ENCODE measurements at places on chromosomes 1 and 21.

DNA sequence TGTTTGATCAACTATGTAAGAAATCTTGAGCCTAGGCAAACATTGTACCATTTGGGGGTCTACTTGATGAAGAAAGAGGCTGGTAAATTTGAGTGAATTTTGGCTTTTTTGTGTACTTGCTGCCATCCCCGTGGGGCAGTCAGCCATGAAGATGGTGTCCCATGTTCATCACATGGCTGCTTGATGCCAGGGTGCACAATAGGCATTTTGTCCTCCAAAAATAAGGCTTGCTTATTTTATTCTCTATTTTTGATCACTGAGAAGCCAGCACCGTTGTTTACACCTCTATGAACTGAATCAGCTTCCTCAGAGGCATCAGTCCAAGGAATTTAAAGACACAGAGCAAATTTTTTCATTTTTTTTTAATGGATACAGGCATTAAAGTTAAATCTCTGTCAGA is 1195.7 kb downstream of the AMY1C start:
- DNase-seq = no peak

- DNase-seq = no peak
Observed at GRCh38 chr1:27588256-27589232, 15.4 kb downstream of the AHDC1 start.

DNA sequence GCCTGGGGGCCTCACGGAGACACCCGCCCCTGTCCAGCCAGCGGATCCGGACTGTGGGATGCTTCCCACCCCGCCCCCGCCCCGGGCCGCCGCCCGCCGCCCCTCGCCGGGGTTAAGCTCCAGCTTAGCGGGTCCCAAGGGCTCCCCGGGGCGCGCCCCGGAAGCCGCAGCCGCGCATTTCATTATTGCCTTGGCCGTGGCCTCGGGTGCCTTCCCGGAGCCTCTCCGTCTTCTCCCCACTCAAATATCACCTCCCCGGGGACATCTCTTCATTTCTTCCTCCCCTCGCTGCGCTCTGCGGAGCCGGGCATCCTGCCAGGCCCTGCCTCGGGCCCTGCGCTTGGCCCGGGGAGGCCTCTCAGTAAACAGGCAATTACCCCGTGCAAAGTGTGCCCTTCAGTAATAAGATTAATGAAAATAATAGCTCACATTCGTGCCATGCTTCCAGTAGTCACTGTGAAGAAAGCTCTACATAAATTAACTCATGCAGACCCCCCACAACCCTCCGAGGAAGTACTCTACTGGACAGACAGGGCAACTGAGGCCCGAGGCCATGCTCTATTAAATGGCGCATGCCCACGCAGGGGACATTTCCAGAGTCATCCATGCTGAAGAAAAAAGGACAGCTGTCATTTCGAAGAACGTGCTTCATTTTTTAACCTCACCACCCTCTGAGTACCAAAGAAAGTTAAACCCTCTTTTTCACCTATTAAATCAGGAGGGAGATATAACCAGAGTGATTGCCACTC is 49.9 kb upstream of the LAPTM5 start:
- DNase-seq = peak; percentile 43

GRCh38 chr1:167795810-167796740 is 74.3 kb downstream of the MPZL1 start:
- no peak for DNase-seq

- DNase-seq = no peak
Observed at GRCh38 chr1:101302831-101303511, 66.2 kb downstream of the S1PR1 start.

DNA sequence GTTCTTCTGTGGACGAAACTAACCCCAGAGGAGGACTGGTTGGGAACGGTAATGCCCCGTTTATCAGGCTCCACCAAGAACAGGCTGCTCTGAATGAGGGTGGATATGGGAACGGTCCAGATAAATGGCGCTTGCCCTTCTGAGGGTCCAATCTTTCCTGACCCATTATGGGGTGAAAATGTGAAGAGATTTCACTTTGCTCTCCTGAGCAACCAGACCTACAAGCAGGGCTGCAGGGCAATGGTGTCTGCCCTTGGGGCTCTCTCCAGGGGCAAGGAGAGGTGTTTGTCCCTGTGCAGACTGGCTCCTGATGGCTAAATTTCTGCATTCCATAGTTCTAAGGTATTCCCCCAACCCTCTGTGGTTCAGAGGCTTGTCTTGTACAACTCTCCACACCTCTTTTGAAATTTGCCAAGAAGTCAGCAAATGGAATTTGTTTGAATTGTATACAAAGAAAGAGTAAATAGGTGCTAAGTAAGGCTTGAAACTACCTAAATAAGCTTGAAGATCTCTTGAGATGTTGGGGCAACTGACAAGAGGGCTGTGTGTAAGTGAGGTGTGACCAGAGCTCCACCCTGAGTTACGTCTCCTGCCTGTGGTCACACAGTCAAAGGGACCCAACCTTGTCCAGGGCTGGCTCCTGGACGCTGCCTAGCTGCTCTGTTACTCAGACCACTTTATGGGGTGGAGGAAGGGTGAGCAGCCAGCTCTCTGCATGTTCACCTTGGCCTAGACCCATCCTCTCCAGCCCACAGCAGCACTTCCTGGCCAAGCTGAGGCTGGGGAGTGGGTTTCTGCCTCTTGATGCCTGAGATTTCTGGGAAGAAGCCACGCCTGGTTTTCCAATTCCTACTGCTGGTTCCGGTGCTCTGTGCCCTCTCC is 24.8 kb downstream of the SLC2A1 start:
- no peak for DNase-seq

DNA sequence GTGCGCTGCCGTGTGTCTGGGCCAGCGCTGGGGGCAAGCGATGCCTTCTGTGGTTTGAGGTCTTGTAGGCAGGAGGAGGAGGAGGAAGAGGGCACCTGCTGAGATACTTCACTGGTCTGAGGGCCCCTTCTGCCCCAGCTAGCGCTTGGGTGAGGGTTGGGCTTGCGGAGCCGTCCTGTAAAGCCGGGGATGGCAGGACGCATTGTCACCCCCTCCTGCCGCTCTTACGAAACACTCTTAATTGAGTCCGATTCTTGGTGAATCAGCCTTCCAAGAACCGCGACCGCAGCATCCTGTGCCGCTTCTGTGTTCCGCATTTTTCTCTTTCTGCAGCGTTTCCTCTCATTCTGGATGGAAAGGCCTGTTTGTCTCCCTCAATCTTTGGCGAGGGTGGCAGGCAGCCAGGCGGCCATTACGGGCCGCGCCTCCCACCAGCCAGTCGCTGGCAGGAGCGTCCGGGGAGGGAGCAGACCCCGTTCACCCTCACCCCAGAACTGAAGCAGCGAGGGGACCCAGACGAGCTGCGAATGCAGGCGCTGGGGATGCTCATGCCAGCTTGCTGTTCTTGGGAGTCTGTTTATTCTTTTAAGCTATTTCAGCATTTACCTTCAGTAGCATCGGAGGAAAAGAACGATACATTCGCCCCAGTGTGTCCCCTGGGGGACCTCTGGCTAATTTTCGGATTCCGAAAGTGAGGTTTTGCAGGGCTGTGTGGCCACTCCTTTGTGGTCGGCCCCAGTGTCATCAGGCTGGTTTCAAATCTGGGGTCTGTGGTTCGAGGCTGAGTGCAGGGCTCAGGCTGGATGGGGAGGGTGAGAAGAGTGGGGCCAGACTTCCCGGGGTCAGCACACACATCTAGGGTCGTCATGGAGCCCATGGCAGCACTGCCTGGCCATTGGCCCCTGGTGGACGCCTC is 62.7 kb downstream of the SKI start:
- no peak for DNase-seq

- DNase-seq = no peak
Observed at GRCh38 chr1:27429029-27429425, 36.6 kb downstream of the GPR3 start.

- peak; percentile 71 for DNase-seq
Observed at GRCh38 chr1:212671342-212672031, 28.2 kb downstream of the BATF3 start.

DNA sequence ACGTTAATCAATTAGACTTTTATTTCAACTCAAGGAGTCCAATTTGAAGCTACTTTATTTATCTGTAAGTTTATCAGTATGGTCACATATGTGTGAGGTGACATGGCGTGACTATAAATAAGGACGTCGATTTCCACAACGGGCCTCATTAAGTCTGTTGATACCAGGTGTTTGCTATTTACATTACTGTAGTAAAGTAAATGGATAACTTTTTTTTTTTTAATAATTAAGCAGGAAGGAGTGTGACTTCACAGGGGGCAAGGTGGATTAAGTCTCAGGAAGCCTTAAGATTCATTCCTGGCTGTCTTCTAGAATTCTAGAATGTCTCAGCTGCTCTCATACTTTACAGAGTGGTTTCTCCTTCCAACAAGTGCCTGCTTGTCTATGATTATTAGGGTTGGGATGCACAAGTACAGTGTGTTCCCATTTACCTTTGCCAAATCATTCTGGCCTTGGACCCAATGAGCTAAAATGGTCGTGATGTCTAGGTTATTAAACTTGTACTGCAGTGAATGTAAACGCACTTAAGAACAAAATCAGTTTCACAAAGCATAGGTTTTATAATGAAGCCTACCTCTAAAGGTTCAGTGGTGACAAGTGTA is 15.5 kb downstream of the MAP3K7CL start:
- no peak for DNase-seq

DNA sequence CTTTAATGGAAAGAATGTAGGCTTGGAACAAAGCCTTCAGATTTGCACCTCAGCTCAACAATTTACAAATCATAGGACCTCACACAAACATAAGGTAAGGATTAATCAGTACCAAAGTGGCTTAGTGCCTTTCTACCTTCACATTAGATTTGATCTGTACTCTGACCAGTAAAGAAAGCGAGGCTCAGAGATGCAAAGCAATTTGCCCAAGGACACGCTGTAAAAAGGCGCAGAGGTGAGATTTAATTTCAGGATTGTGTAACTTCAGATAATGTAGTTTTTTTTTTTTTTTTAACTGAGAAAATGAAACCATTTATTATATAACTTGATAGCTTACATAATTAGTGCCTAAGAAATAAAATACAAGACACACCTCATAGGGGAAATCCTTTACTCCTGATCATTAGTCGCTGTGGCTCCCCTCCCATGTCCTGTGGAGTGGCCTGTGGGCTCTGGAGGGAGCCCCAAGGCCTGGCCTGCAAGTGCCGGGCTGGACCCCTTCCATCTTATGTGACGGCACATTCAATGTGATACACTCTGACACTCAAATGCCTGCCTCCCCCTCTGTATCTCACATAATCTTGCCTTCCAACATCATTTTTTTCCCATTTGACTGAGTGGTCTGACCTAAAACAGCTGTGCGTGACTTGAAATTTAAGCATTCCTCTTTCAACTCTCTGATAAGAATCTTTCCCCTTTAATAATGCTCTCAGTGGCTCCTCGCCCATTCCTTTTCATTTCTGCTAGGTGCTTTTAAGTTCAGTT is 426.5 kb upstream of the DAB1 start:
- DNase-seq = no peak

DNA sequence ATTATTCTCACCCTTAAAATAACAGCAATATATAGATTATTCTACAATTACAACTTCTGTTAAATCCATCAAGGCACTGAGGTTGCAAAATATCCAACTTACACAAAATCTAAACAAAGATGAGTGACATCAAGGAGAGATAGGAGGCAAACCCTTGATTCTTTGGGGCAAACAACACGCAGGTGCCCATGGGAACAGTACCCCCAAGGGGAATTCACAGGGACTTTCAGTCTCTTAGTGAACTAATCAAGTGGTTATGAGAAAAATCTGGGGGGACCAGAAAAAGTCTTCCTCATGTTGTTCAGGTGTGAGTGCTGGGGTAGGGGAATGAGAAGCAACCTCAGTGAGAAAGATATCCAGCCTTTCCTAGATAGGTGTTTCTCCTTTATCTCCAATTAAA is 1107.9 kb downstream of the PLA2G4A start:
- DNase-seq = no peak

GRCh38 chr1:61141288-61142042 is 59.1 kb downstream of the NFIA start:
- no peak for DNase-seq

Data from NCI-H1417 treated with DMSO at 0.1 percent for 48 hours (cell line).